ENCODE measurements at places on chromosomes 16 and 17.

DNA sequence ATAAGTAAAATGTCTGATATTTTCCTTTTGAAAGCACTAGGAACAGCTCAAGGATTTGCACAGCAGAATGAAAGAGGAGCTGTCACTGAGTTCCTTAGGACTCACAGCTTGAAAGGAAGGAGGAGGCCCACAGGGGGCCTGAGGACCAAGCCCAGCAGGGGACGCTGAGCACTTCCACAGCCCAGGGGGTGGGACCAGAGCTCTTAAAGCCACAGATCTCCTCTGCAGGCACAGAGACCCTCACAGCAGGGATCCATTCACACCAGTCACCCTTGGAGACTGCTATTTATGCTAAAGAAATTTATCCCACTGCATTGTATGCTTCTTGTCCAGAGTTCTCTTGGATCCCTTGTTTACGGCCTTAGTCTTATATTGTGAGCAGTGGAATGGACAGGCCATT is 253.3 kb downstream of the STX8 start:
- DNase-seq = no peak

GRCh38 chr17:78818932-78819331 is 21.7 kb downstream of the USP36 start:
- peak; percentile 62 for DNase-seq

DNA sequence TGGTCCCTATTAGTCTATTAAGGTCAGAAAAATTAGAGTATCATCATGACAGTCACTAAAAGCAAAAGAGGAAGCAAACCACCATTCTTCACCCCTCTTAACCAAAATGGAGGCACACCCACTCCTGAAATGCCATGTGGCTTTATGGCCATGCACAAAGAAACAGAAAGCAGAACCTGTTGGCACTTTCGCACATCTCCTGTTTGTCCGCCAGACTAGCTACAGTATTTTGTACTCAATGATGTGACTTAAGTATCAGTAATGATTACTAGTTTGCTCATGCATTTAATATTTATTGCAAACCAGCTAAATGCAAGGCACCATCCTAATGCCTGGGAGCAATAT is 70.2 kb upstream of the GNAO1 start:
- no peak for DNase-seq

DNA sequence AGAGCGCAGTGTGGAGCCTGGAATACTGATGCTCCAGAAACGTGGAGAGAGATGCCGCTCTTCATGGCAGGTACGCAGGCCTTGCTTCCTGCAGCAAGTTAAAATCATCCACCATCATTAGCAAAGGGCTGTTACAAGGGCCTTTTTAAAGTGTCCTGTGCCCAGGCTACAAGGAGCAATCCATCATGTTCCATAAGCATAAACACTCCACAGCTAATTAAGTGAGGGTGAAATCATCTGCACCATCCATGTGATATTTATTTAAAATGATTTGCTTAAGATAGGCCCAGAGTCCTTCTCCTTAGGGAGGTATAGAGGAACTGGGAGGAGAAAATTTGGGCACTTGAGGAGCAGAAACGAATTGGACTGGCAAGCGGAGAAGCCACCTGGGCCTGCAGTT is 372.1 kb downstream of the XYLT1 start:
- no peak for DNase-seq

DNA sequence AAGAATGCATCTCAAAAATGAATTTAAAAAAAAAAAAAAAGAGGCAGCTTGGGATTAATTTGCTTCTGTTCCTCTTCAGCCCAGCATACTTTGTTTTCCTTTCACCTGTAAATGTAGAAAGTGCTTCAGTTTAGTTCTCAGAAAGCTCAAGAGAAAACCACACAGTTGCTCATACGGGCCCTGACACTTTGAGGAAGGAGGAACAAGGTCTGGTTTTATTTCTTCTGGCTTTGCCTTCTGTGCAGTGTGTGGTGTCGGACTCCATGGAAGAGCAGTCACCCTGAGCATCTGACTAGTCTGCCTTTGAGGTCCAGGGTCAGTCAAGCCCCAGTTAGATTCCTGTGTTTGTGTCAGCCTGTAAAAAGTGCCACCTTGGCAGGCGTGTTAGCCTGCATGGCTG is 27.6 kb downstream of the NMT1 start:
- DNase-seq = no peak

DNA sequence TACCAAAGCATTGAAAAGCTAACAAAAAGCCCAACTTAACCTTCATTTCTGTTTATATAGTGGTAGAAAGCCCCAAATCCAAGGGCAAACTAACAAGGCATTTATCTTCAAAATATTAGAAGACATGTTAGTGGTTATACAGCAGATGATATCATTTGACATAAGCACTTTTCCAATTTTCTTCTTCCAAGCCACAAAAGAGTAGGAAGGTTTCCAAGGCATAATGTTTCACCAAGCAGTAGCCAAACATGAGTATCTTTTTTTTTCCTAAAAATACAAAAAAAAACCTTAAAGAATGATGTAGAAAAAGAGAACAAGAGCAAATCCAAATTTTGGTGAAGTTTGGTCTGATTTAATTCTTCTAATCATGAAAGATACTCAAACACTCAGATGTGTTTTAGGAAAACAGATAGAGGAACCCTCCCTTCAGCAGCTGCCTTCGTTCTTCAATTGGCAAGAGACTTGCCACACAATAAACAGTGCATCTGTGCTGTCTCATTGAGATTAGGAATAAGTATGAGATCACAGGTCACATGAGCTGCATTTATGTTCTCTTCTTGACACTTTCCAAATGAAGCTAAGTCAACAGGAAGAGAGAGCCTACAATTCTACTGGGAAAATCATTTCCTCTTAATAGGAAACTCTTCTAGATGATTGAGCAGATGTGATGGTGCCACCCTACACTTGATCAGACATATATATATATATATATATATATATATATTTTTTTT is 106.7 kb downstream of the TTC19 start:
- DNase-seq = peak; percentile 11

DNA sequence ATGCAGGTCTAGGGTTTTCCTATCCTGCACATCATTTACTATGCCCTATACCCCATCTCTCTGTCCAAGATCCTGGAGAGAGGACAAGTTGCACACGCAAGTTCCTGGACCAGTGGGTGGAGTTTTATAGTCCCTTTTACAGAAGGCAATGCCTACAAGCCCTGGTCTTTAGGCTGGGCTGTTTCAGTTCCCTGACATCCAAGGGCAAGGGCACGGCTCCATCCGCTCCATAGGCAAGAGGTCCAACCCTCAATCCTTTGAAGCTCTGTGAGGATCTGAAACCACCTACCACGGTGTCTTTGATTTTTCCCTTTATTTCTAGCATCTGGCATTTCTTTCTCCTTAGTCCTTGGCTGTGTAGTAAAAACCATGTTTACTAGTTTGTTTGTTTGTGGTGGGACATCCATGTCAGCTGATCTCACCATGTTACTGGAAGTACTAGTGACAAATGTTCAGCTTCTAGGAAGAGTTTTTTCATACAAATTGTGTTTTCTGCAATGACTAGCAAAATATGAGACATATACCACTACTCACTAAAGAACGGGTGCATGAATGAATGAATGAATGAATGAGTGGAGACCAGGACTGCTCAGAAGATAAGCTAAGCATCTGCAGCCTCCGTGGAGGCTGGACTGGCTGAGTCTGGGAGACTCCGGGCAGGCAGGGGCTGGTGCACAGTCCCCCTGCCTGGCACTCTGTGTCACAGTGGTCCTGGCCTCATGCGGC is 359.4 kb downstream of the SLC39A11 start:
- no peak for DNase-seq

- peak; percentile 87 for DNase-seq
Observed at GRCh38 chr16:3880623-3881498, at the start of gene CREBBP. TSS of gene CREBBP (minus strand) at chr16:3880713. CDS start at chr16:3879916, 797 bp downstream.

- no peak for DNase-seq
Observed at GRCh38 chr16:86414991-86415740, 95.2 kb upstream of the FOXF1 start.

GRCh38 chr17:20214794-20215193 is 205.6 kb downstream of the SPECC1 start:
- no peak for DNase-seq

All from EH (cell line).